ENCODE measurements at places on chromosomes 3 and 15.

DNA sequence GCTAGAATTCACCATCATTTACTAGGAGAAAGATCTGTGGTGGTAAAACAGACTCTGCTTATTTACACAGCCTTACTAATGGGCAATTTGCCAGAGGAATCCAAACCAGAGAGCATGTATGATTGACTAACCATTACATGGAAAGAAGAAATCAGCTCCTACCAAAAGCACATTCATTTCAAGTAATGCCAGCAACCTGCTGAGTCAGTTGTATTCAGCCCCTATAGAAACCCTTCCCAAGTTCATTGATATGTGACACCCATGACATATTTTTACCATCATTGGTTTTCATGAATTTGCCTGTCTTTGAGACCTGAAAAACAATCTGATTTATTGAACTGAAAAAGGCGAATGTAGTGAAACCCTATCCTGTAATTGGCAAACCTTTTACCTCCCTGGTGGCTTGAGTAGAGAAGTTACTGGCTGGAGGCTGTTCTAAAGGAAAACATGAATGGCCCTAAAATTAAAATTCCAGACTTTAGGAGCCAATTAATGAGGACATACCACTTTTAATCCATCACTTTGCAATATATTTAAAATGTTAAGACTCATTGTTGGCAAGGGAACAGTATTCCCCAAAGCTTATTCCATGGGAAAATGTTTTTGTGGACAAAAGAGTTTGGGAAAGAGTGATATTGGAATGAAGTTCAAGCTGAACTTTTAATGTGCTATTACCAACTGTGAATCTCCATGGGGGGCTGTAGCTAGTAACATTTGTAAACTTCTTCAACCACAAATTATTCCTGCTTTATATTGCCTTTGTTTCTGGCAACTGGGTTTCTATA, 542.9 kb downstream of the FHIT start:
- no peak for DNase-seq

GRCh38 chr3:114741066-114741465, 406.0 kb downstream of the ZBTB20 start:
- no peak for DNase-seq

DNA sequence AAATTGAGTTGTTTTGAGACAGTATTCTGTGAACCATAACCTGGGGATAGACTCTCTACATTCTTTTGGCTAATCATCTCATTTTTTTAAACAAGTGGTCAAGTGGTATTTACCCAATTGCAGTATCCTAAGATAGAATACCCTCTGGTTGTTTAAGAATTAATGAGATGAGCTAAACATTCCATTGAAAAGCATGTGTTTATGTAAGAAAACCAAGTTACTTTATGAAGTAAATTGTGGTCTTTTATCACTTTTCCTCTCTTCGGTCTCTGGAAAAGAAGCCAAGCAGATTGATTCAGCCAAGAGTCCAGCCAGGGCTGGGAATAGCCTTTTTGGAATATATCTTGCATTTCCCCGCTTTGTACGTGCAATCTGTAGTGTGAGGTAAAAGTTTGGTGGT, 185.7 kb upstream of the TOPAZ1 start:
- no peak for DNase-seq

DNA sequence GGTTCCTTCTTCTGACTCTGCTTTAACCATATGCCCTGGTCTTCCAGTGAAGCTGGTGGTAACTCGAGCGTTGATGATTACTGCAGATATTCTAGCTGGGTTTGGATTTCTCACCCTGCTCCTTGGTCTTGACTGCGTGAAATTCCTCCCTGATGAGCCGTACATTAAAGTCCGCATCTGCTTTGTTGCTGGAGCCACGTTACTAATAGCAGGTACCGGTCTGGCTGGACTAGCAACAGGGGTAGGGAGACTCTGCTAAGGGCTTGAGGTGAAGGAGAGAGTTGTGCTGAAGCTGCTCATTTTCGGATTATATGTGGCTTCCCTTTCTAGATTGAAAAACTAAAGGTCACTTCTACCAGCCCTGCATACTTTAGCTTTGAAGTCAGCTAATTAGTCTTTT, 16.8 kb downstream of the CLDN16 start:
- DNase-seq = no peak

DNA sequence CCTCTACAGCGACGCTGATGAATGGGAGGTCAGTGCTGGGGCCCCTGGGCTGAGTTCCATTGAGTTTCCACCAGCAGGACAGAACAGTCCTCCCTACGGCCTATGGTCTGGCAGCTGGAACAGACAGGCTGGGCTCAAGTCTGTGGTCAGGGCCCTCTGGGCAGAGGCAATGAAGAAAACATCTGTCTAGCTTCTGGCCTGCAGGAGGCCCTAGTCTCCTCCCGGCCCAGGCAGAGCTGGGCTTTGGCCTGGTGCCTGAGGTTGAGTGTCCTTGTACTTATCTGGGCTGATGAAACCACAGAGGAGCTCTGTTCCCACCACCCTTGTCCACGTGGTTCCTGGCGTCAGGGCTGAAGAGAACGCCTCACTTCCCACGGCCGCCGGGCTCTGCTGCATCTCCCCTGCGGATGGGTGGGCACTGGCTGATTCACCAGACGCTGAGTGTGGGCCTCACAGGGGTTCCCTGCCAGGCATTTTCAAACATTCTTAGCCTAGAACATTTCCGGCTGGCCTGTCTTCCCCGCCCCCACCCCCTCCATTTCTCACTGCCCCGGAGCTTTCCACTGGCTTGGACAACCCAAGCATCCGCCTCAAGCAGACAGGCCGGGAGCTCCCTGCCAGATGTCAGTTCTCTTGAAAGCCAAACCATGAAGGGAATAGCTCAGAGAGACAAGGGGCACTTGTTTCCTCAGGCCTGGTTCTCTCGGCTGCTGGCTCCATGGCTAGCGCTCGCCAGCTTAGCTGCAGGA, 20.3 kb downstream of the PPCDC start:
- no peak for DNase-seq

GRCh38 chr3:12824299-12824698, 17.1 kb downstream of the RPL32 start:
- no peak for DNase-seq

DNA sequence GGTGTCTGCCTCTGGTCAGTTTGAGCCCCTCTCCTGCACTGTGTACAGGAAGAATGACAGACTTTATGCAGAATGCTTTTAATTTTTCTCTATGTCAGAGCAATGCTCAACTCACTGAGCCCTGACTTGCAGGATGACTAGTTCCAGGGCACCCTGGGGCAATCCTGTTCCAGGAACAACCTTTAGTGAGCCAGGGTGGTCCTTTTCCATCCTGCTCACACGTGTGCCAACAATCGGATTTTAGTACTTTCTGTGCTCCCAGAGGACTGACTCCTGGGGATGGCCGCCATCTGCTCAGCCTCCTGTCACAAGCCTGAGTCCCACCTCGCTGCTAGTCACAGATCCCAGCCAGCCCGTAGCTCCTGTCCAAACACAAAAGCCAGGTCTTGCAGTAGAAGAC, 48.2 kb upstream of the ALDH1A3 start:
- DNase-seq = no peak

DNA sequence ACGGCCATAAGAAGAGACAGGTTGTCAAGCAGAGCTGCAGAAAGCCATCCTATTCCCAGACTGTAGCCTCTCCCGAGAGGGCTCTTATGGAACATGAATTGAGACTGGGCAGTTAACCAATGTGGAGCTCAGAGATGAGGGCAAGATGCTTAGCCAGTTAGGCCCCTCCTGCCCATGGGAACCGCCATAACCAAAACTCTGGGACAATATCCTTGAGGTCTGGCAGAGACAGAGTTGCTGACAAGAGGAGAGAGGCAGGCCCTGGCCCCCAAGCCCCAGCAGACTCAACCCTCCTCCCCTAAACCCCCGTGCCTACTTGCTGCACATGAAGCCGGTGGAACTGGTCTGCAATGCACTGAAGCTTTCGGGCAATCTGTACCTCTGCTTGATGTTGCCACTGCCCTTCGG, 4.8 kb downstream of the BMF start:
- no peak for DNase-seq

- DNase-seq = no peak
Measured at GRCh38 chr3:157131861-157132260, 28.1 kb downstream of the CCNL1 start.
